ENCODE measurements at places on chromosomes 5 and 9.
A peak's percentile ranks its signal among the peaks of the same experiment; 100 is the strongest.

DNA sequence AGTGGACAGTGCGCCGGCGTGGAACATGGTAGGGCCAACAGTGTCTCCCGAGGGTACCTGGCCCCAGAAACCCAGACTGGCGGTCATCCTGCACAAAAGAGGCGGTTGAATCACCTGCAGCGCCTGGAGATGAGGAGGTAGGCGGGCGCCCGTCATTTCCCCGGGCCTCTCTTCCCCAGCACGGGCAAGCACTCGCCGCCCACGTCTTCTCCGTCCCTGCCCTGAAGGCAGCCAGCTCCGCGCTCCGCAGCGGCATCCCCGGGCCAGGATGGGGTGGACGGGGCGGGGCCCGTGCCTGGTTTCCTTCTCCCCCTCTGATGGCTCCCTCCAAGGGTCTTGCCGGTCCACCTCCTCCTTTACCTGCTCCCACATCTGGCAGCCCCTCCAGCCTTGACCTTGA, 27.1 kb upstream of the N4BP3 start:
- DNase-seq, result no peak

- DNase-seq, result no peak
These were observed 31.1 kb upstream of the PCA3 start for GRCh38 chr9:76733096-76733495.

GRCh38 chr5:134527156-134527960, 1.9 kb downstream of the JADE2 start:
- DNase-seq, result peak; percentile 63

DNA sequence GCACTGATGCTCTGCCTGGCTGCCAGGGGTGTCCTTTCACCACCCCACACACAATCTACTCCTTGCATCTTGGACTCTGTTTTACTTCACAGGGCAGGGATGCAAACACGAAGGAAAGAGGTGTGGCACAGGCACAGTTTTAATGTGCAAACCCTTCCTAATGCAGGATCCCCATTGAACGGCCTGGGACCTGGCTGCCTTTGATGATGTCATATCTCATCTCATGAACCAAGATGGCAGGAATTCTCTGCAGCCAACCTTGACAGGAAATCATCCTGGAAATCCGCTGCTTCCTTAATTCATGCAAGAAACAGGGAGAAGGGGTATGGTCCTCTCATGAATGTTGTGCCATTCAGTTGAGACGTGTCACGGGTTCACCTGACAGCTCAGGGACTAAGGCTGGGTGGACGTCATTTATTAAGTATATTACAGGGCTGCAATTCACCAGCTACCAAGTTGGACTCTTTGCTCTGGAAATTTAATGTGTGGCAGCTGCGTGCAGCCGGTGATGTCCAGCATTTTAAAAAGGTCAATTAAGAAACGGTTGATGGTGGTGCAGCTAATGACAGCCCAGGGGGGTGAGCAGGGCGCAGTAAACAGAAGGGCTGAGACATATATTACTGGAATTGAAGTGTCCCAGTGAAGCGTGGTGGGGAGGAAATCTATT, 91.5 kb downstream of the LMNB1 start:
- no peak for DNase-seq

GRCh38 chr9:99171225-99172123, 50.3 kb downstream of the ALG2 start:
- DNase-seq, result no peak

DNA sequence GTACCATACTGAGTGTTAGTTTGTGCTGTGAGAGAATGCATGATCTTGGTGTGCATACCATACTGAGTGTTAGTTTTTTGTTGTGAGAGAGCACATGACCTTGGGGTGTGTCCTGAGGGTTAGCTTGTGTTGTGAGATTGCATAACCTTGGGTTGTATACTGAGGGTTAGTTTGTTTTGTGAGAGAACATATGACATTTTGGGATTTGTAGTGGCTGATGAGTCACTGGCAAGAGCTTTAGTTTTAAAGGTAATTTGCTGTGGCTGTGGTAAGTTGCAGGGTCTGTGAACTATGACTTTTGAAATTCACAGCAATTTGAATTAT, 1068.3 kb upstream of the EDIL3 start:
- no peak for DNase-seq

DNA sequence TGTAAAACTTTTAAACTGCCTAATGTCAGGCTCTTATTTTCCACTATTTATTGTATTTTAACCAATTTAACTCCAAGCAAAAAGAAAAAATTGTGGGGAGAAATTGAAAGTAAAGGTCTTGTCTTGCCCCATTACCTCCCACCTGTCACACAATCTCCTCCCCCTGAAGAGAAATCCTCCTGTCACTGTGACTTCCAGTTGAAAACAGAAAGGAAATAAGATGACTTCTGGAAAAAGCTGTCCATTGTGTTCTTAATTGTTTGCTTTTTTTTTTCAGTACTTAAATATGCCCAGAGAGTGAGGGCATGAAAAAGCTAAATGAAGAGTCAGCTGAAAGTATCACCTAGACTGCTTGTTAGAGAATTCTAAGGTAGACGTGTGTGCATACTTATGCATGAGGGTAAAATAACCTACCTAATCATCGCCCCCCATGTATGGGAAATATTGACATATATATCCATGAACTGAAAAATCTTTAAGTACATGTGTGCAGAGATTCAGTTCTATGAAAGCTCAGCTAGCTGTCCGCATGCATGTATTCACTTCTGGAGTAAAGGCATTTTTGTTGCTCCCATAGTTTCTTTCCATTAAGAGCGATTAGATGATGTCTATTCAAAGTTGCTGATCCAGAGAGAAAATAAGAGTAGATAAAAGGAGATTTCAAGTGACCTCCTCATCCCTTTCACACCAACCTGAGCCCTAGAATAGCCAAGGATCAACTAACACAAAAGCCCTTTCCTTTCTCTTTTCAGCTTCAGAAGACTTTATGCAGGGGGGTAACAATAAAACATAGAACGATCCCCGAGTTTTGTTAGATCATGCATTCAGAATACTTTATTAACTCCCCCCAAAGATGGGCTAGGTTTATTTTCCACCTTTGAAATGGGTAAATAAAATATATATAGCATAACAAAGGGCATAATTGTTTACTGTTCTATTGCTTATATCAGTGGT, 5.3 kb downstream of the NR2F1-AS1 start:
- DNase-seq, result no peak

DNA sequence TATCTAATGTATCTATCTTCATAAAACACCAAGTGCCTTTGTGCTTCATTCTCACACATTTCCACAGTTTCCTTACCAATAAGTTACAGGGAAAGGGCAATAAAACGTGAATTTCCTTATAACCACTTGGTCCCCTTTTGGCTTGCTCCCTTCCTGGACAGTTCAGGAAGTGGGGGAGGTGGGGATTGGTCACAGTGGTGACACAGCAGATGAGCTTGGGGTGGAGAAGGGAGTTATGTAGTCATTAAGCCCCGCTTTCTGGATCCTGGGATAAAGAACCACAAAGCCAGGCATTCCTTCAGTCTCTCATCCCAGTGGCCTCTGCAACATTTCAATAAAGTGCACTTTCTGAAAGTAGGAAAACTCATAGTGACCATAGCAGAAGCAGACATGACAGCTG, 47.1 kb upstream of the FYB1 start:
- DNase-seq, result no peak

DNA sequence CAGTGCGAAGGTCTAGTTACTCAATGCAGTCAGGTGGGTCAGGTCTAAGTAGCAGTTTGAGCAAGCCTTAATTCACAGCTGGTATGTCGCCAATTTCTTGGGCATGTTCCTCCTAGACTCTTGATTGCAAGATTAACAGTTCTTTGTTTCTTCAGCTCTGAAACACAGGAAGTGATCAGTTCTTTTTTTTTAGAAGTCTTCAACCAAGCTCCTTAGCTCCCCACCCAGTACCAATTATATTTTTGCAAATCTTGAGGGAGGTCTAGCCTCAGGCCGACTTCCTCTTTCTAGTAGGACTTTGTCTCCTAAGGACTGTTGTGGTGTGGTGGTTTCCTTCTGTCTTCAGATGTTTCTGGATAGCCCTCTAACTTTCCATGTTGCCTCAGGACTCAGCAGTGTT, 2054.2 kb downstream of the MAT2B start:
- DNase-seq, result no peak

GRCh38 chr5:178826216-178826615, 33.5 kb upstream of the ZNF354B start:
- DNase-seq, result no peak

DNA sequence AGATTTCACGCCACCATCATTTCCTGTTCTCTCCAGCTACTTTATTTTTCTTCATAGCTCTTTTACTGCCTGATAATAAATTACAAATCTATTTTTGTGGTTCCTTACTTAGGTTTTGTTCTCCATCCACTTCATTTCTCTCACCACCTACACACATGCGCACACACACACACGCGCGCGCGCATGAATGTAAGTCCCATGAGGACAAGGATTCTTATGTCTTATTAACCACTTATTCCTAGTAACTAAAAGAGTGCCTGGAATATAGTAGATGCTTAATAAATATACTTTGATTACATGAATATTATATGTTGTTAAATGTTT, 116.5 kb downstream of the TRPM6 start:
- DNase-seq, result no peak

DNA sequence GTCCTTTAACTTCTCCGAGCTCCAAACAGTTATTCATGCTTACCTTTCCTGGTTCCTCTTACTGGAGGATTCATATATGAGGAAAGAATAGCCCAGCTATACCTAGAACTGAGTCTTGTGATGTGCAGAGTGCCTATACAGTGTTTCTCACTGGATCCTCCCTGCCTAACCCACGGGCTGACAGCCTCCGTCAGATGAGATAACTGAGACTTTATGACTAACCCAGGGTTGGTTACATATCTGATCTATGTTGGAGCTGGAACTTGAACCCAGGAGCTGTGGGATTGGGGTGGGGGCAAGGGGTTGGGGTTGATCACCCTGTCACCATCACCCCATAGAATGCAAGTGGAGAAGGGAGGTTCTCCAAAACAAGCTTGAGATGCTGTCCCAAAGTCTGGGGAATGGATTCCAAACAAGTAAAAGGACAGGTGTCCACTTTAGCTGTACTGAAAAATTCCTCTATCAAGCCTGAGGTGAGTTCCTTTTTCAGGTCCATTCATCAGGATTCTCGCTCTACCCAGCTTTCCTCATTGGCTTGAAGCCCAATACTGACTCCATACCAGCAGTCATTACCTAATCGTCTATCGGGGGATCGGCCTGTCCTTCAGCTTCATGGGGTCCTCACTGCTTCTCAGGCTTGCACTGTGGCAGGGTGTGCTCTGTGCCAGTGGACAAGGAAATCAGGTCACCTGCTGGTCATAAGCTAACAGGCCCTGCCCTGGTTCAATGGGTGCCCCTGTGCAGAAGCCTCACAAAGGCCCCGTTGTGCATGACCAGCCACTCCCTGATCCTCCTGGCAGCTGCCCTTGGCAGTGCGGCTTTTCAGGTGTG, 100.6 kb downstream of the ARHGAP26 start:
- DNase-seq, result no peak

- DNase-seq, result no peak
These were observed 550.3 kb upstream of the DMAC1 start for GRCh38 chr9:8349901-8350300.

DNA sequence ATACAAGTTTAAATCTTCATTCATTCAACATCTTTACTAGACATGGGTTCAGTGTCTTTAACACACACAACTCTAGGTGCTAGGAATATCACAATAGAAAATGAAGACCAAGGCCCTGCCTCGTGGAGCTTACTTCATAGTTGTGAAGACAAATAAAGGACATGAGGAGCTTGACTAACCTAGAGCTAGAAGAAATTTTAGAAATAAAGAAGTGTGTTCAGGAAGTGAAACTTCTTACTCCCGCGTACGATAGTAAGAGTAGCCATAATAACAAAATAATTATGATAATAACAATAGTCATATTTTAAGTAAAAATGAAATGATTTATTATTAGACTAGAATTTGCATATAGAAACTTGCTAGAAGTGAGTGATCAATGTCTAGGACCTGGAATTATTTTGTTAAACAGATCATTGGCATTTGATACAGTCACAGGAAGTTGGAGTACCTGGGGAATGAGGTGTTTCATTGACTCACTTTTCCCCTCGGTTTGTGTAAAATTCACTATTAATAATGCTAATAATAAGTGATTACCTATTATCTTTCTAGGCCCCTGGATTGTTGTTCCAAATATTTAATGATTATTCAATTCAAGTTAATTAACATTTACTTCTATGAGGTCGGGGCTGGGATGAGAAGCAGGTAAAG, 331.3 kb downstream of the NSG2 start:
- no peak for DNase-seq

GRCh38 chr5:132365213-132365612, 4.3 kb upstream of the SLC22A5 start:
- no peak for DNase-seq

DNA sequence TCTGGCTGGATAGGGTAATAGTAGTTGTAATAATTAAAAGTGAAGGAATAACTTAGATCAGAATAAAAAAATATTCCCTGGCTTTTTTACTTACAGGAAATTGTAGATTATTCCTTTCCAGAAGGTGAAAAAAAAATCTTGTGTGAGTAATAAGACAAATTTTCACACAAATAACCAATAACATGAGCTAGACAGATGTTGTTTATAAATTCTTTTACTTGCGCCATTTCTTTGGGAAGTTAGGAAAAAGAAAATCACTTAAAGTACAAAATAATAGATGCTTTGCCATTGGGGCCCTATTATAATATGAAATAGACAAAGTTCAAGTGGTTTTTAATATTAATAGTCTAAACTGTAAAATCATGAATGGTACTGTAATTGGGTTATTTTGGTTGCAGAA, 204.1 kb downstream of the ARRDC3 start:
- no peak for DNase-seq

GRCh38 chr9:136533775-136534157, 12.1 kb downstream of the NOTCH1 start:
- DNase-seq, result peak; percentile 86

DNA sequence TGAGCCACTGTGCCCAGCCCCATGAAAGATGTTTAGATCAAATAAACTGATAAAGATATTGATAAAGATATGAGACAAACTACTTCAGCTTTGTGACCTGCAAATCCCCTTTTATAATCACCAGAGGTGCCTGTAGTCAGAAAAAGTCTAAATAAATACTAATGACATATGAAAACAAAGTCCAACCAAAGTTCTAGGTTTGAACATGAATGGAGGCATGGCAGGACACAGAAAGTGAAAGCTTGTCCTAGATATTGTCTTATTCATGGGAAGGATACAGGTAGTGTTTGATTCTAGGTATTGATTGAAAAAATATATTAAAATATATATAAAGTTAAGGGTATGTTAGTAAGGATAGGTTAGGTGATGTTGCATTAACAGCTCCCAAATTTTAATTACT, 24.6 kb upstream of the PSAT1 start:
- DNase-seq, result no peak

- DNase-seq, result no peak
These were observed 170.5 kb downstream of the GABBR2 start for GRCh38 chr9:98538203-98538602.

DNA sequence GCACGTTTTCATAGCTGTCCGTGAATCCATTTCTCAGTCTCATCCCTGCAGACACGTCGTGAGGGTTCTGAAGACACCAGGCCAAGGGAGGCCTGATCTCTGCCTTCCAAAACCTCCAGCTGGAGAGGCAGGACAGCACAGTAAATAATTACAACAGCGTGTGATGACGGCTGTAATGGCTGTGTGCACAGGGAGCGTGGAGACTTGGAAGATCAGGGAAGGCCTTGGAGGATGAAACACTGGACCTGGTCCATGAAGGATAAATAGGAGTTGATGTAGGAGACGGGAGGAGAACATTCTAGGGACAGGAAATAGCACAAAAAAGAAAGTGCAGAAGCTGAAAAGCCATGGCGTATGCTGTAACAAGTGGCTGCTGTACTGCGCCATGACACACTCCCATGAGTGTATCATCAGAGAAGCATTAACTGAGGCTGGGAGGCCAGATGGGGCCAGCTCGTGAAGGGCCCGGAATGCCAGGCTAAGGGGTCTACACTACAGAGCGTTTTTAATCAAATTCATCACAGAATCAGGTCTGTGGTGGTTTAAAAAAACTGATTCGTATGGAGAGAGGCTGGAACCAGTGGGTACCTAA, 97.2 kb downstream of the CRB2 start:
- DNase-seq, result no peak
